Transverse colon (tissue), 4 donors: ENCODE measurements at places on chromosomes 16 and 17. TPM values are rescaled to one million over a fixed set of nuclear protein-coding genes. Genes with fewer than 3 reads are reported as not detected.

PNMT gene
- 0.80 TPM for total RNA-seq

DNA sequence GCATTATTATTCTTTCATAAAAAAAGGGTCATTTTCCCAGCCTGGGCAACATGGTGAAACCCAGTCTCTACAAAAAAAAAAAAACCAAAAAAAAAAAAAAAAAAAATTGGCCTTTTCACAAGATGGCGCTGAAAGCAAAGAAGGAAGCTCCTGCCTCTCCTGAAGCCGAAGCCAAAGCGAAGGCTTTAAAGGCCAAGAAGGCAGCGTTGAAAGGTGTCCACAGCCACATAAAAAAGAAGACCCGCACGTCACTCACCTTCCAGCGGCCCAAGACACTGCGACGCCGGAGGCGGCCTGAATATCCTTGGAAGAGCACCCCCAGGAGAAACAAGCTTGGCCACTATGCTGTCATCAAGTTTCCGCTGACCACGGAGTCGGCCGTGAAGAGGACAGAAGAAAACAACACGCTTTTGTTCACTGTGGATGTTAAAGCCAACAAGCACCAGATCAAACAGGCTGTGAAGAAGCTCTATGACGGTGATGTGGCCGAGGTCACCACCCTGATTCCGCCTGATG lies 4.9 kb upstream of the PGAP6 start:
- H3K4me3 ChIP-seq, result no peak overlapping the region
- no peak for DNase-seq
- H3K4me1 ChIP-seq, result peaks cover 6% of the 10 kb centered on the region
- no peaks in the 10 kb centered on the region for H3K36me3 ChIP-seq
- H3K27me3 ChIP-seq, result no peaks in the 10 kb centered on the region

- H3K27me3 ChIP-seq, result no peaks in the 10 kb centered on the region
- DNase-seq, result no peak
- no peaks in the 10 kb centered on the region for H3K4me1 ChIP-seq
- no peak overlapping the region for H3K27ac ChIP-seq
- H3K4me3 ChIP-seq, result no peak overlapping the region
Observed at GRCh38 chr17:55635253-55635914, 87.3 kb downstream of the TMEM100 start.

HAGHL gene
- 12.3 TPM for total RNA-seq

PRRT2 gene
- total RNA-seq, result 1.9 TPM

GRCh38 chr16:85328676-85329058 lies 216.4 kb upstream of the CIBAR2 start:
- DNase-seq, result no peak
- no peak overlapping the region for H3K27ac ChIP-seq
- H3K27me3 ChIP-seq, result no peaks in the 10 kb centered on the region
- no peaks in the 10 kb centered on the region for H3K36me3 ChIP-seq
- peaks cover 22% of the 10 kb centered on the region for H3K4me1 ChIP-seq

DNA sequence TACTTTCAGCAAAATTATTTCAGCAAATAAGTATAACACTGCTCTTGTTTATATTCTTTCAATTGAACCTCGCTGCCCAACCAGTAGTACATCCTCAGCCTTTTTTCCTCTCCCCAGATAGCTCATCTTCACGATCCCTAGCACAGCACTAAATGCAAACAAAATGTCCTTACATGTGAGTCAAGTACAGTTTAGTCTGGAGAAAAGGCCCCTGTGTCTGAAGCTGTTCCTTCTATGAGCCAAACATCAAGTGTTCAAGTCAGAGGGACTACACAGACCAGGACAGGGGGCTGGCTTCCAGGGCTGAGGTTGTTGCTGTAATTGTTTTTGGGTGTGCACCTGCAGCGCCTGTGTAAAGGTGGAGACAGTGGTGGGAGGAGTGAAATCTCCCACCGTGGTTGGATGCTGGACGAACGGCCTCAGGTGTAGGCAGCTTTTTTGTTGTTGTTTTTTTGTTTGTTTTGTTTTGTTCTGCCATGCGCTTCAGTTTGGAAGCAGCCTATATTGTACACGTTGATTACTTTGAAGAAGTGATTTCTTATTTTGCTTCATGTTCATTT lies 147.1 kb downstream of the PRKCA start:
- H3K36me3 ChIP-seq, result no peaks in the 10 kb centered on the region
- peaks cover 11% of the 10 kb centered on the region for H3K4me1 ChIP-seq
- no peak overlapping the region for H3K27ac ChIP-seq
- DNase-seq, result no peak

- no peaks in the 10 kb centered on the region for H3K4me1 ChIP-seq
- no peak overlapping the region for H3K27ac ChIP-seq
- no peaks in the 10 kb centered on the region for H3K27me3 ChIP-seq
- H3K36me3 ChIP-seq, result no peaks in the 10 kb centered on the region
Observed at GRCh38 chr17:44747566-44747965, 11.2 kb upstream of the ADAM11 start.

KRT39 gene
- not detected for total RNA-seq

DNA sequence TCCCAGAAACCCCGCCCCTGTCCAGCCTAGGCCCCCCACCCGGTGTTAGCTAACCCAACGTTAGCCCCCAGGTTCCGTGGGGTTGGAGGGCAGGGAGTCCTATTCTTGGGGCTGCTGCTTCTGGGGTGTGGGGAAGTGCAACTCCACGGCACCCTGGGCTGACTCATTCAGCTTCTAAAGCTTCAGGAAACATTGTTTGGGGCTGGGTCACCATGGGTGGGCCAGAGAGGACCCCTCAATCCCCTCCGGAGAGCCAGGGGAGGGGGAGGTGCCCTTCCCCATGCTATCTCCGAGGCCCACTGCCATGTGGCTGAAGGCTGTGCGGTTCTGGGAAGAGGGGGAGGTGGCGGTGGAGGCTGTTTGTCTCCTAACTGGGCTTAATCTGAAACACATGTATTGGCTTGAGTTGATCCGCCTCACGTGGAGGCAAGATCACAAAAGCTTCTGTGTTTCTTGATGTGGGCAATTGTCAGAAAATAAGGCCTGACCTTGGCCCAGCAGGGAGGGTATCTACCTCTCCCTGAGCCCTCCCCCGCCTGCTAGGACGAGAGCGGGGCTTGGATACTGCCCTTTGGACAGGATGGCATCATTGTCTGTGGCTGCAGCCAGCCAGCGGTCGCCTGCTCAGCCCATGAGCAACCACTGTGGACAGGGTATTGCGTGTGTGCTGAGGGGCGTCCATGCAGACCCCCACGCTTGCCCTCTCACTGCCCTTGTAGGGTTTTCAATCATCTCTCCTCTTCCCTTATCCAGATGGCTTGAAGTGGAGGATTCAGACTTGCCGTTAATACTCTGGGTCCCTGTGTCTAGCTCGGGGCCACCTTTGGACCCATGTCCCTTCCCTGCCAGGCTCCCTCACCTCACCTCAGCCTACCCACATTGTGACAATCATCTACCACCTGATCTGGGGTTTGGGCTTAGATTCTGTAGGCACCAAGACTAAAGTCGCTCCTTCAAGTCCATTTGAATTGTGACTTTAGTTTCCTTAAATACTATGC lies 1.3 kb downstream of the SERPINF1 start:
- no peak for DNase-seq
- H3K36me3 ChIP-seq, result no peaks in the 10 kb centered on the region
- no peaks in the 10 kb centered on the region for H3K27me3 ChIP-seq
- H3K4me1 ChIP-seq, result peaks cover 11% of the 10 kb centered on the region

GRCh38 chr17:40895106-40895730 lies 10.2 kb upstream of the KRT20 start:
- no peak for DNase-seq
- H3K4me1 ChIP-seq, result no peaks in the 10 kb centered on the region
- no peaks in the 10 kb centered on the region for H3K36me3 ChIP-seq
- H3K4me3 ChIP-seq, result no peak overlapping the region

DNA sequence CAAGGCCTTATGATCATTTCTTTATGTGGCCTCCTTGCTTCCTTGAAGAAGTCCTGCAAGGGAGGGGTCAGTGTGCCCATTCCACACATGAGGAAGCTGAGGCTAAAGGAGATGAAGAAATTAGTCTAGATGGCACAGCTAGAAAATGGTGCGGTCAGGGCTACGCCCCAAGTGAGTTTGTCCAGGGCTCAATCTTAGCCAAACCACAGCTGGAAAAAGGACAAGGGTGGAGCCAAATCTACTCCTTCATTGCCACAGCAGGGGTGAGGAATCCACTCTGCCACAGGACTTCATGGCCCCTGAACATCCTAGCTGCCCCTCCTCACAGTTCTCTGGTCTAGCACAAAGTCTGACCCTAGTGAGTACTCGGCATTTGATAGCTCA lies 16.2 kb downstream of the BEAN1 start:
- no peak overlapping the region for H3K27ac ChIP-seq
- DNase-seq, result no peak
- no peaks in the 10 kb centered on the region for H3K36me3 ChIP-seq
- no peaks in the 10 kb centered on the region for H3K4me1 ChIP-seq
- peaks cover 5% of the 10 kb centered on the region for H3K27me3 ChIP-seq
